ENCODE measurements at places on chromosomes 12 and 14.

DNA sequence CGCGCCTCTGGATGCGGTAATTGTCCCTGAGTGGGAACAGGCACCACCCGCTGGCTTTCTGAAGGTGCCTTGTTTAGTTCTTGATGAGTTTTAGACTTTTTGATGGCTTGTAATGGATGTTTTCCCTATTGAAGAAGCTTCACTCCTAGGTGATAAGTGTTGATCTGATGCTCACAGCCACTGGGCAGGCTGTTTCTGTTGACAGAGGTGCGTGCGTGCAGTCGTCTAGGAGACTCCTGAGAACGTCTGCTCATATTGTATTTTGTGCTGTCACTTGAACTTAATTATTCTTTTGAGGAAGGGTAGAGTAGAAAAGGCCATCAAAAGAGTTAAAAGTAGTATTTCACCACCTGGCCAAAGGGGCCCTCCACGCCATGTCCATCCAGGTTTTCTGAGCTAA, 70.5 kb downstream of the EP400 start:
- DNase-seq, result no peak

- DNase-seq, result no peak
Observed at GRCh38 chr12:47941871-47942613, 21.4 kb upstream of the TMEM106C start.

- DNase-seq, result no peak
Observed at GRCh38 chr12:107415834-107416233, 269.8 kb upstream of the PWP1 start.

DNA sequence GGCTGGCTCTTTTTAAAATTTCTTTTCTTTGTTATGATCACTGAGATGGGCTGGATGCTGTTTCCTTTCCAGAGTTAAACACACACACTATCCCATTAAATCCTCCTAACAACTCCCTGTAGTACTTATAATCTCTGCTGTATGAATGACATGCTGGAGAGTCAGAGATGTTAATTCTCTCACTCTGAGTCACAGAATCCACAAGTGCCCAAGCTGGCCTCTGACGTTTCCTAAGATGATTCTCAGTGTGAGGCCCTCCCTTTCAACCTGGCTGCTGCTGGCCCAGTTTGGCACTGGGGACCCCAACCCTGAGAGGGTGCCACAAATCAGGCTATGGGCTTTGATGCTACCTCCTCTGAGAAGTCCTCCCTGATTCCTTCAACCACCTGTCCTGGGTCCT, 5.4 kb downstream of the NOS1 start:
- DNase-seq, result no peak

GRCh38 chr12:48640854-48641253, 41.2 kb downstream of the KANSL2 start:
- no peak for DNase-seq

DNA sequence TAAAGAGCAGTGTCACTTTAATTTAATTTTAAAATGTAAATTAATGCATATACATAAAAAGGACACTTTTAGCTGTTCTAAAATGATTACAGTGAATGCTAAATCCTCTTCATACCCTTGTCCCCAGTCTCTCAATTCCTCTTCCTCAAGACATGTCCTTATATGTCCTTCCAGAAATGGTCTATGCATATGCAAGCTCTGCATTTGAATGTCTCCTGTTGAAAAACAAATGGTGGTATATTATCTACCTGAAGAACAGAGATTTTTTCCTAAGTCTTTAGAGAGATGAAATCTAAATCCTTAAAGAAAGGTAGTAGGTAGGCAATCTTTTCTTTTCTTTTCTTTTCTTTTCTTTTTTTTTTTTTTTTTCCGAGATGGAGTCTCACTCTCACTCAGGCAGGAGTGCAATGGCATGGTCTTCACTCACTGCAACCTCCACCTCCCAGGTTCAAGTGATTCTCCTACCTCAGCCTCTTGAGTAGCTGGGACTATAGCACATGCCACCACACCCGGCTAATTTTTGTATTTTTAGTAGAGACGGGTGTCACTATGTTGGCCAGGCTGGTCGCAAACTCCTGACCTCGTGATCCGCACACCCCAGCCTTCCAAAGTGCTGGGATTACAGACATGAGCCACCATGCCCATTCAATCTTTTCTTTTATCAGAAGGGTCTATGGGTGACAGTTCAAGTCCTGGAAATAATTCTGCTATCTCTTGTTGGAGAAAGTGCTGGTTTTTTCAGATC, 180.5 kb downstream of the PRKCH start:
- DNase-seq, result no peak

- no peak for DNase-seq
Observed at GRCh38 chr14:76312821-76313220, 63.1 kb upstream of the ESRRB start.
